Kidney tubule cell (primary cell): ENCODE measurements at places on chromosomes 13 and 19.

GRCh38 chr13:67023130-67023876 lies 206.8 kb downstream of the PCDH9 start:
- DNase-seq: peak; percentile 84

- DNase-seq: no peak
Measured at GRCh38 chr13:62799038-62799535, 1383.4 kb upstream of the PCDH20 start.

GRCh38 chr13:42807241-42807640 lies 25.9 kb downstream of the FAM216B start:
- no peak for DNase-seq

GRCh38 chr19:1282588-1283206 lies 3.0 kb upstream of the EFNA2 start:
- no peak for DNase-seq

GRCh38 chr13:100235311-100235901 lies 146.5 kb downstream of the PCCA start:
- DNase-seq: peak; percentile 58

- DNase-seq: peak; percentile 93
Measured at GRCh38 chr13:74134221-74134776, at the start of gene KLF12. KLF12 (minus strand) TSS chr13:74134404.

DNA sequence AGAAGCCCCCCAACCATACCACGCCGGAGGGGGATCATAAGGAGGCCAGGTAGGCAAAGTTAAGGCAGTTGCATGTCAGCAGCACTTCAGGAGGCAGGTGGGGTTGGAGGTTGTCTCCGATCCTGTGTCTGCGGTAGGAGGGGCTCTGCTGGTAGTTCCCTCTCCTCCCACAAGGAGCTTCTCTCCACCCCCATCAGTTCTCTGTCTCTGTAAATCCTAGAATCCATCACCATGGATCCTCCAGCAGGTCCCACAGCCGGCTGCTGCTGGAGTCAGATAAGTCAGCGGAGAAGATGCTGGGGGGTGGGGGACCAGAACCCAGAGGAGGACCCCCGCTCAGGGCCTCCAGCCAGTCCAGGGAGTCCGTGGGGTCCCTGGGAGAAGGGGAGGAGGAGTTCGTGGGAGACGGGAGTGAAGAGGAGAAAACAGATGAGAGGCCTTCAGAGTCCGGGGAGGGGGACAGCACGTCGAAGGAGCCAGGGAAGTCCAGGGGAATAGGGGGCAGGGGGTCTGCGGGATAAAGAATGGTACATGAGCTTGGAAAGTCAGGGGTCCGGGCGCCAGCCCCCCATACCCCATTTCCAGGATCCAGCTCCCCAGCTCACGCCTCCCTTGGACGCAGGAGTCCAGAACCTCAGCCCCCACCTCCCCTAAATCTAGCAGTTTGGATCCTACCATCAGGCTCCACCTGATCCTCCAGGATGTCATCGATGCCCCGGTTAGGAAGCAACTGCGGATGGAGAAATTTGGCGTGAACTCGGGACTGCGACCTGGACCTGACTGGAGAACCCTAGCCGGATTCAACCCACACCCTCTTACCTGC lies 6.3 kb downstream of the MAMSTR start:
- no peak for DNase-seq

- DNase-seq: no peak
Measured at GRCh38 chr13:40479196-40479845, 187.1 kb downstream of the FOXO1 start.

GRCh38 chr13:99955747-99956472 lies 15.7 kb downstream of the ZIC5 start:
- DNase-seq: peak; percentile 25

- DNase-seq: no peak
Measured at GRCh38 chr19:45352062-45352461, 11.5 kb downstream of the KLC3 start.

DNA sequence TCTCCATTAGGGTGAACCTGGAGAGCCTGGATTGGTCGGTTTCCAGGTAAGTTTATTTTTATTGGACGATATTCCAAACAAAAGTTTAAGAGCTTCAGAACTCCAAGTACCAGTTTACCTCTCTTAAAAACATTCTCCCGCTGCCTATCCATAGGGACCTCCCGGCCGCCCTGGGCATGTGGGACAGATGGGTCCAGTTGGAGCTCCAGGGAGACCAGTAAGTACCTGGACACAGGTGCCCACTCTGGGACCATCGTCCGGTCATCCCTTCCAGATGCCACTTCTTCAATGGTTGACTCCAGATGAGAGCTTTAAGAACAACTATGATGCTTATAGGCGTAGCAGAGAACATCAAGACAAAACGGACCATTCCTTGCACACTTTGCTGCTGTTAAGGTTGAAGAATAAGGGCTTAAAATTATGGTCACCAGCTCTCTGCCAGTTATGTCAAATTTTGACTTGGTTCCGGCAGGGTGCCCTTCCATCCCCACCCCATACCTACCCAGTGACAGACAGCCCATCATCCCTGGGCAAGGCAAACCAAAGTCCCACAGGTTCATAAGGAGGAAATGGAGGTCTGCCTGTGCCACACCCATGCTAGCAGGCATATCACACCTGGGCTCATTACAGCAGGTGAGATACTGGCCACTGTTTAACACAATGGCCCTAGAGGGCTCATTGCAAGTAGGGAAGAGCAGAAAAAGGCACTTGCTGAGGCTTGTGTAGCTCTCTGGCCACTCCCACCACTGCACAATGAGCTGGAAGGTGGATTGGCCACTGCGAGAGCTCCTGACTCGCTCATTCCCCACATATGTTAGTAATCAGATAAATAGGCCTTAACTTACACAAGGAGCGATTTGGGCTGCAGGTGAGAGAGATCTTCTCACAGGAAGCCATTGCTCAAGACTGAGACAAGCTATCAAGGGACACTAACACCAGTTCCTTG lies 123.6 kb downstream of the COL4A2 start:
- no peak for DNase-seq

- DNase-seq: peak; percentile 56
Measured at GRCh38 chr19:771332-771785, 20.4 kb downstream of the MISP start.

DNA sequence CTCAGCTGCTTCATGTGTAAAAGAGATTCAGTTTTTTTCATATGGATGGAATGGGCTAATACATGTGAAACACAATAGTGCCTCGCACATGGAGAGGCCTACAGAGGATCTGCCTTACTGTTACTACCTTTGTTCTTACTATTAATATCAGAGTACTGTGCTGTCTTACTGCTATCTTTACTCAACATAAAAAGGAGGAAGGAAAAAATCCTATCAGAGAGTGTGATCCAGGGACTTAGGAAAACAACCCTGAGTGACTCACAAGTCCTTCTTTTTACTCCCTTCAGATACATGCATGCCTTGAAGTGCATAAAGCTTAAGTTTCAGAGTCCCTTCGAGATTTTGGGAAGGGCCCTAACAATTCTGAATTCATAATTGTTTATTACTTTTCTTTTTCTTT lies 136.8 kb downstream of the TBC1D4 start:
- no peak for DNase-seq

DNA sequence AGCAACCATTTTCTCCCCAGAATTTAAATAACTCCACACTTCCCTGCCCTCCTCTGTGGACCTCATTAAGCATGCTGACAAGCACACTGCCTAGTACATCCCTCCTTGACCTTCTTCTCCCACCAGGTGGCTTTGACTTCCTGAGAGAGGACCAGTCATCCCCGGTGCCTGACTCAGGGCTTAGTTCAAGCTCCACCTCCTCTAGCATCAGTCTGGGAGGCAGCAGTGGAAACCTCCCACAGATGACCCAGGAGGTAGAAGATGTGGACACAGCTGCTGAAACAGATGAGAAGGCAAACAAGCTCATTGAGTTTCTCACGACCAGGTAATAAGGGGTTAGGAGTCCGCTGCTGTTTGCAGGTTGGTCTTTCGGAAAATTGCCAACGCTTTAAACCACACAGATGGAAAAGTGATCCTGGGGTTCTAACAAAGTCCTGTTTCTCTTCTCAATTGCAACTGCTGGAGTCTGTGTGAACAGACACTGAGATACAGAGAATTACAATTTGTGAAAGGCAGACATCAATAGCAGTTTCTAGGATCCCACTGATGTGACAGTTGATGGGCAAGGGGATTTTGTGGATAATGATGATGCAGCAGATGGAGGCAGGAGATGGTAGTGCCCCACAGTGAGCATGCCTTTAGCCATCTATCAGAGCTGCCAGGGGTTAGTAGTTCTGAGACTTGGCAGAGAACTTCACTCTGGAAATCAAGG lies 86.7 kb downstream of the ZAR1L start:
- peak; percentile 53 for DNase-seq

DNA sequence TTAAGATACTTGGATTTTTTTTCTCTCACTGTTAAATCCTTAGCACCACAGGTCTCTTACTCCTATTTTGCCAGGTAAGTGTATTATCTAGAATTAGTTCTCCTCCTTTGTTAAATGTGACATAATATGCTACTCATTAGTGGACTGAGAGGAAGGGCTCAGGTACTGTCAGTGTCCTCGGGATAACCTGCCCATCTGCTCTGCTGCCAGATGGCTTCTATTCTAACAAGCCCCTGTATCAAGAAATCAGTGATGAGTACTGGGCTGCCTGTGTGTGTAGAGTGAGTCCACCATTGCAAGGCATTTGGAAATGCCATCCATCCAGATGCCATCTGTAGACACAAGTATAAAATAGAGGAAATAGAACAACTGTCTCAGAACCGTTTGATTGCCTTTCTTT lies 209.6 kb downstream of the ATP8A2 start:
- no peak for DNase-seq

DNA sequence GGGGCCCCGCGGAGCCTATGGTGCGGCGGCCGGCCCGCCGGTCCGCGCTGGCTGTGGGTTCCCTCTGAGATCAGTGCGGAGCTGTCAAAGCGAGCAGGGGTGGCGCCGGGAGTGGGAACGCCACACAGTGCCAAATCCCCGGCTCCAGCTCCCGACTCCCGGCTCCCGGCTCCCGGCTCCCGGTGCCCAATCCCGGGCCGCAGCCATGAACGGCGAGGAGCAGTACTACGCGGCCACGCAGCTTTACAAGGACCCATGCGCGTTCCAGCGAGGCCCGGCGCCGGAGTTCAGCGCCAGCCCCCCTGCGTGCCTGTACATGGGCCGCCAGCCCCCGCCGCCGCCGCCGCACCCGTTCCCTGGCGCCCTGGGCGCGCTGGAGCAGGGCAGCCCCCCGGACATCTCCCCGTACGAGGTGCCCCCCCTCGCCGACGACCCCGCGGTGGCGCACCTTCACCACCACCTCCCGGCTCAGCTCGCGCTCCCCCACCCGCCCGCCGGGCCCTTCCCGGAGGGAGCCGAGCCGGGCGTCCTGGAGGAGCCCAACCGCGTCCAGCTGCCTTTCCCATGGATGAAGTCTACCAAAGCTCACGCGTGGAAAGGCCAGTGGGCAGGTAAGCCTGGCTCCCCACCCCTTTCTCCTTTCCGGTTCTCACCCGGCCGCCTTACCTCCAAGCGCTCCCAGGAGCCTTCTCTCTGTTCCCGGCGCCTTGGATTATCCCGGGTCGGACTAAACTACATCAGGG lies at the start of gene PDX1:
PDX1 (plus strand) TSS at position 67 of the 743 bp plus-strand sequence; CDS start at position 206, 139 bp downstream.
- peak; percentile 53 for DNase-seq

DNA sequence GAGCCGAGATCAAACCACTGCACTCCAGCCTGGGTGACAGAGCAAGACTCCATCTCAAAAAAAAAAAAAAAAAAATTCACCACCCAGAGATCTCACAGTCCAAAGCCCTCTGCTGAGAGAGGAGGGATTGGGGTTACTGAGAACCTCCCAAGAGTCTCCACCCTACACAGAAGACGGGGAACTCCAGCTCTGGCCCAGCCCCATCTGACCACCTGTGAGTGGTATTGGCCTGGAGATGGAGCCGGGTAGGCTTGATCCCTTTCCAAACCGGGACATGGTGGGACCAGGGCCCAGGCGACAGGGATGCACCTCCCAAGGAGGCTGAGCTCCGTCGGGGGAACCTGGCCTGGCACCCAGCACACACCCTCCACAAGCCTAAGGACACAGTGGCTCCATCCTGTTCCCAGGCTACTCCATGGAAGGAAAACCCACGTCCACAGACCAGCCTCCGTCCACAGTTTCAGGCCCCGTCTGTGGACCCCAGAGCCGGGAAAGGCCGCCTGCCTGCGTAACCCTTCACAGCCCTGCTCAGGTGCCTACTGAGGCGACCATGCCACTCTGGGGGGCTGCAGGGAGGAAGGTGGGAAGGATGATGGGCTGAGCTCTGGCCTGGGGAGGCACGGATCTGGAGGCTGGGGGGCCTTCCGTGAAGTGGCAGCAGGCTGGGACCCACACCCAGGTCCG lies 1.8 kb downstream of the TMEM259 start:
- no peak for DNase-seq

DNA sequence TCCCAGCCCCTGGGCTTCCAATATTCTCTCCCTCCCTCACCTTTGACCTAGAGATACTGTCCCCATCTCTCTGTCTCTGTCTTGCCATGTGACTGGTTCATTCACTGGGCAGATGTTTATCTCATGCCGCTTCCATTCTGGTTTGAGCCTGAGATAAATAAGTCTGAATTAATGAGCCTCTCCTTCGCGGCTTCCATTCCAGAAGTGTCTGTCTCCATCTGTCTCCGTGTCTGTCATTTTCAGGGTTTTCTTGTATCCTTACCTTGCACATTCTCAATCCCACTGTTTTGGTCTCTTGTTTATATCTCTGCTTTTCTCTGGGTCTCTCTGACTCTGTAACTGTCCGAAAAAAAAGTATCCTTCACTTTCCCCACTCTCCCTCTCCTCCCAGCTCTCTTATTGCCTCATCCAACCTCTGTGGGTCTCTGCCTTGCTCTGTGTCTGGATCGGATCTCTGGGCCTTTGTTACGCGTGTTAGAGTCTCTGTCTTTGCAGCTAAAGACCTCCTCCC lies 4.3 kb downstream of the SPHK2 start:
- DNase-seq: no peak

GRCh38 chr13:19561585-19561984 lies 253 bp upstream of the TPTE2 start:
- DNase-seq: no peak

DNA sequence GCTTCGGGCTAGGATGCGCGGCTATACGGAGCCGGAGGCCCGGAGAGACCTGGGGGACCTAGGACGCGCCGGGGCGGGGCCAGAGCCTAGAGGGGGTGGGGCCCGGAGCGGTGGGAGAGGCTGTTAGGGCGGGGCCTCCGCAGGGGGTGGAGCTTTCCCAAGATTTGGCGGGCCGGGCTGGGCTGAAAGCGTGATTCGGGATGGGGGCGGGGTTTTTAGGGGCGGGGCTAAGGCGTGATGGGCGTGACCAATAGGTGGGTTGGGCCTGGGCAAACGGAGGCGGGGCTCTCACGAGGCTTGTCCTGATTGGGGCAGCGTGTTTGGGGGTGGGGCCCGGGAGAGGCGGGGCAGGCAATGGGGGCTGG lies 439 bp downstream of the RAB11B start:
- DNase-seq: peak; percentile 87

DNA sequence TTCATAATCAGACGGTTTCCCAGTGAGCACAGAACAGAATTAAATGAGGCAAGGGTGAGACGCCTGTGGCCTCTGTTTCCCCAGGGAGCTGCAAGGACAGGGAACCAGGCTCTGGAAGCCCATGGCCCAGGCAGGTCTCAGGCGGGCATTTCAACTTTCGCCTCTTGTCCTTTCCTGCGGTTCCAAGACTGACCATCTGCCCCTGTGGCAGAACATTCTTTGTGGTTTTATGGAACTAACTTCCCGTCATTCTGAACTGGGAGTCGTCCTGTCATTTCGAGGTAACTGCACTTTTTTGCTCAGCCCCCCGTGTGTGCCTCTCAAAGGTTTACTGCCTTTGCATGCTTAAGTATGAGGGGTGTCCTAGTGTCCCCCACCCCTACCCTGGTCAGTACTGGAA lies 70.9 kb downstream of the KL start:
- no peak for DNase-seq
